GM12878 (cell line): ENCODE measurements at places on chromosomes 3 and 15. TPM values are rescaled to one million over a fixed set of nuclear protein-coding genes. Genes with fewer than 3 reads are reported as not detected.

- DNase-seq, result no peak
These were observed 158.7 kb downstream of the SUCLG2 start for GRCh38 chr3:67495751-67496150.

The MESD gene
- polyA plus RNA-seq, result 36.4 and 39.8 TPM in 2 replicates

DNA sequence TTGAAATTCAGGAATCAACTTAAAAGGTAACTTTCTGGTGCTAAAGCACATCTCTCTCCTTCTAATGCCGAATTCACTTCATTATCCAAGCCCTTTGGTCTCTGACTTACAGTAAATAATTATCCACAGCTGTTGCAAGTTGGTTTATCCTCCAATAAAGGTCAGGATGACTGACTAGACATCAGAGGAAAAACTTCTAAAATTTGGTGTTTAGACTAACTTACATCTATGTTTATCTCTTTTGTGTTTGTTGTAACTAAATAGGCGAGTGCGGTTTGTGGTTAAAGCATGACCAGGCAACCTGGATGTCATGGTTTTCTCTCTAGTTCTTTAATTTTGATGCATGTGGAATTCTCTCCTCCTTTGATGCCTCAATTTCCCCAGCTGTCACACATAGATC, 237.4 kb upstream of the LRTM1 start:
- no peak for DNase-seq

GRCh38 chr3:141052201-141053069, 1.3 kb downstream of the SPSB4 start:
- DNase-seq, result no peak

GRCh38 chr3:42680271-42680670, 5.1 kb upstream of the KLHL40 start:
- no peak for DNase-seq

DNA sequence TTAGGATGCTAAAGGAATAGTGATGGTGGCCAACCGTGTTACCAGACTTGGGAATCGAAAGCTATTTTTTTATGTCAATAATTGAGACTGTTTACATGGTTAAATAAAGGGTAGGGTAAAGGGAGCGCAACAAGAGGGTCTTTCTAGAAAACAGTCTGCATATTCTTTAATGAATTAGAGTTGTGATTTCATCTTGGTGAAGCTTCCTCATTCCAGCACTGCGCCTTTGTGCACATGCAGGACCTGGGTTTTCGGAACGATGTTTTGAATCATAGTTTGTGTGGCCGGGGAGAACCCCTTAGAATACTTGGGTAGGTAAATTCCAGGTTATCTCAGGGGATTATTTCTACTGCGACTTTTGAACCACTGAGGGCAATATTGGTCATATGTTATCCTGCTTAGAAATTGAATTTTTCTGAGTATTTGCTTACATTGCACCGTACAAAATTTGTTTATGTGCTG, 1.3 kb downstream of the PIK3CA start:
- DNase-seq, result peak; percentile 53

DNA sequence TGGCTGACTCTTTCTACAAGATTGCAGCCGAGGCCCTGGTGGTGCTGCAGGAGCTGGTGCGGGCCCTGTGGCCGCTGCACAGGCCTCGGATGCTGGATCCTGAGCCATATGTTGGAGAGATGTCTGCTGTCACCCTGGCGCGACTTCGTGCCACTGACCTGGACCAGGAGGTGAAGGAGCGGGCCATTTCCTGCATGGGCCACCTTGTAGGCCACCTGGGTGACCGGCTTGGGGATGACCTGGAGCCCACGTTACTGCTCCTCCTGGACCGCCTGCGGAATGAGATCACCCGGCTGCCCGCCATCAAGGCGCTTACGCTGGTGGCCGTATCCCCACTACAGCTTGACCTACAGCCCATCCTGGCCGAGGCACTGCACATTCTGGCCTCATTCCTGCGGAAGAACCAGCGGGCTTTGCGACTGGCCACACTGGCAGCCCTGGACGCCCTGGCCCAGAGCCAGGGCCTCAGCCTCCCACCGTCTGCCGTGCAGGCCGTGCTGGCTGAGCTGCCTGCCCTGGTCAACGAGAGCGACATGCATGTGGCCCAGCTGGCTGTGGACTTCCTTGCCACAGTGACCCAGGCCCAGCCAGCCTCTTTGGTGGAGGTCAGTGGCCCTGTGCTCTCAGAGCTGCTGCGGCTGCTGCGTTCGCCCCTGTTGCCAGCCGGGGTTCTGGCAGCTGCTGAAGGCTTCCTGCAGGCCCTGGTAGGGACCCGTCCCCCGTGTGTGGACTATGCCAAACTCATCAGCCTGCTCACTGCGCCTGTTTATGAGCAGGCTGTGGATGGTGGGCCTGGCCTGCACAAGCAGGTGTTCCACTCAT, 20.3 kb downstream of the CAND2 start:
- DNase-seq, result no peak

The POLG gene
- 27.6 and 30.2 TPM in 2 replicates for polyA plus RNA-seq

- DNase-seq, result no peak
These were observed 120.7 kb downstream of the CMSS1 start for GRCh38 chr3:99938270-99938911.

GRCh38 chr3:66411961-66412887, 88.6 kb downstream of the LRIG1 start:
- no peak for DNase-seq

The GPR156 gene
- polyA plus RNA-seq, result 0.11 TPM in 1 of 2 replicates, not detected in the other

The SLC28A1 gene
- polyA plus RNA-seq, result not detected in 2 replicates

DNA sequence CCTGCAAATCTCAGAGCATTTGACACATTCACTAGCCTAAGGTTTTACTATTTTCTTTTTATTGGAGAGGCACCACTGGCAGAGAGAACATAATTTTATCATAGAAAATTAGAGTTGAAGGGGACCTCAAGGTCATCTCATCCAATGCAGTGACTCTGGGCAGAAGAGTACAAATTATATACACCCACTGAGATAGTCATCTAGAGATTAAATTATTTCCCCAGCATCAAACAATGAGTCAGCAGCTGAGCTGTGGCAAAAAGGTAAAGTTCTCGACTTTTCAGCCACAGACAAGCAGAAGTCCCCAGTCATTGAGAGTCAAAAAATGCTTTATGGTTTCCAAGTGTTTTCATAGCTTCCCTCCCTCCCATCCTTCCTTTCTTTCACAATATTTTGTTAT, 39.3 kb upstream of the SEMA6D start:
- no peak for DNase-seq

The CHRM5 gene
- 0.03 TPM in 1 of 2 replicates, not detected in the other for polyA plus RNA-seq

The PGBD4 gene
- polyA plus RNA-seq, result 1.2 and 1.5 TPM in 2 replicates

The BFSP2 gene
- polyA plus RNA-seq, result 18.6 and 20.4 TPM in 2 replicates

The SLC9A9 gene
- 13.2 and 13.3 TPM in 2 replicates for polyA plus RNA-seq

The APBA2 gene
- polyA plus RNA-seq, result 0.06 TPM in 2 replicates

- DNase-seq, result no peak
These were observed 151.6 kb downstream of the FOXB1 start for GRCh38 chr15:60155661-60156060.

DNA sequence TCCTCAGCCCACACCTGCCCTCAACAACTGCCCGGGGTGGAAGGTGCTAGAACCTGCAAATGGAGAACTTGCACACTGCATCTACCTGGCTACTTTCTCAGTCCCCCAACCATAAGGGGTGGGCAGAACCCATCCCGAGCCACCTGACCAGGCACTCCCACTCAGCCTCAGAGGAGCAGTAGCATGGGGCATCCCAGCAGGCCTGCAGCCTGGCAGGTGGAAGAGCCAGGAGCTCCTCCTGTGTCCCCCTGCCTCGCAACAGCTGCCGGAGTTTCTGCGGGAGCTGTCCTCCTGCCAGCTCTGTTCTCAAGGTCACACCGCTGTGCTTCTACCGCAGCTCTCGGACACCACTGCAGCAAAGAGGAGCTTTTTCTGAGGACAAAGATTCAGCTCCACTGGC, 27.5 kb downstream of the RAB6B start:
- DNase-seq, result no peak

- no peak for DNase-seq
These were observed 47.0 kb downstream of the FAM81A start for GRCh38 chr15:59485036-59485435.

DNA sequence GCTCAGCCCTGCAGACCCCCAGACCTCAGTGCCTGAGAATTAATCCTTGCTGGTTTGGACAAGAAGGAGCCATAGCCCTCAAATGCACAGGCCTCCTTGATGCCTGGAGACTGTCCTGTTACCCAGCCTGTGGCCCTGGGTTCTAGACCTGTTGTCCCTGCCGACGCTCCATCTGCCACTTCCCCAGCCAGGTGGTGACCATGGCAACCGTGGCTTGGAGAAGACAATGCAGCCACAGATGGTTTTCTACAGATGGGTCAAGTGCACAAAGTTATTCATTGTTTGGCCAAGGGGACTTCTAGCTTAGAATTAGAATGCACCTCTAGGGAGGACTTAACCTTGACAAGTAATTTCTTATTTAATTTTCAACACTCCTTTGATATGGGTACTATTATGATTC, 297.1 kb downstream of the UACA start:
- no peak for DNase-seq

DNA sequence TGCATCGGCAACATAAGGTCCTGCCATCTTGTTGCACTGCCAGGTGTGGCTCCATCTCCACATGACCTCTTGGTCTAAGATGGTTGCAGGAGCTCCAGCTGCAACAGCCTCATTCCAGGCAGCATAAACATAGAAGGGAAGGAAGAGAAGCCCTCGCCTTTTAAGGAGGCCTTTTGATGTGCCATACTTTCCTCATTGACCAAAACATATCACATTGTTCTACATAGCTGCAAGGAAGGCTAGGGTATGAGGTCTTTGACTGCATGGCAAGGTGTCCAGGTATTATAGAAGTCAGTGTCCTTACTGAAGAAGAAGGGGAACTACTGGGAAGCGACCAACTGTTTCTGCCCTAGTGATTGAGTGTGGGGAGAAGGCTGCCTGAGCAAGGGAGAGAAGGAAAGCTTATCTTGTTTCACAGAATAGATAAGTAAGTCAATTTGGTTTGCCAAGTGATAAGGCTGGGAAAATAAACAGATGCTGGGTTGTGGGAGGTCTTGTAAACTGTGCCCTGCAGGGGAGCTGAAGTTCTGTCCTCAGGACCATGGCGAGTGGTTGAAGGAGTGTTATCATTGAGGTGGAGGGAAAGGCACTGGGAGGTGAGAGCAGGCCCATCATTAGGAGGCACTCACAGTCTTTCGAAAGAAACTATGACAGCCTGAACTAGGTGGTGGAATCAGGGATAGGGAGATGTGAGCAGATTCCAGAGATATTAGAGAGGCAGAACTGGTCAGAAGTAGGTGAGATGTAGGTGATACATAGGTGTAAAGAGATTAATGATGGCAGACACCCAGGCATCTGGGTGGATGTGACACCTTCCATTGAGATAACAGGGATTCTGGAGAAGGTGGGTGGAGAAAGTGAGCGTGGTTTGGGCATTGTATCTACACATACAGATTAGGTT, 93.8 kb upstream of the IGF1R start:
- DNase-seq, result no peak

DNA sequence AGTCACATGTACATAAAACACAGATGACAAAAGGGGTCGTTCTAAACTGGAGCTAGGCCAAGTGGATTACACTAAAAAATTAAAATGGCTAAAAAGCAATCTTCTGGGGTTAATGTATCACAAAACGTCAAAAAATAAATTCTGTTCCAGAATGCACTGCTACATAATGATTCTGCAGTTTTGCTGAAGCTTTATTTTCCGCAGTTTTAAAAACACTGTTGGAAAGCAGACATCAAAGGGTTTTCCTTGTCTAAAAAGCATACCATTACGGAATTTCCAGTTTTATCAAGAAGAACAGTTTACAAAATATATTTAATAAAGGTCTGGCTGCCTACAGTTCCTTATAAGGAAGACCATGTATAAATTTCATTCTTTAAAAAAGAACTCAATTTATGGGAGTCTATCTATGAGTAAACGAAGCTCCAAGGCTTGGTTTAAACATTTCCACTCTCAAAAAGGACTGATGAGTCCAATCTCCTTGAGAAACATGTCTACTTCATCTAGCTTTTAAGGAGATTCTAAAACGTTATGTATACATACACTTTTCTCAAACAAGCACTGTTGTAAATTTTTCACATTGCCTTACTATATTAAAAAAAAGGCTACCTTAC, 1.3 kb downstream of the DMXL2 start:
- DNase-seq, result no peak
